ENCODE measurements at places on chromosomes 5 and 9. TPM values are rescaled to one million over a fixed set of nuclear protein-coding genes. Genes with fewer than 3 reads are reported as not detected.

C8G gene
- not detected for total RNA-seq

GLRA1 gene
- not detected for total RNA-seq

CDC20B gene
- total RNA-seq, result not detected

ZFP2 gene
- 0.37 TPM for total RNA-seq

SLC1A3 gene
- 0.85 TPM for total RNA-seq

C9orf50 gene
- not detected for total RNA-seq

RNF208 gene
- 7.1 TPM for total RNA-seq

OR1N1 gene
- total RNA-seq, result not detected

CDH18 gene
- not detected for total RNA-seq

IL3 gene
- total RNA-seq, result 0.49 TPM

PCDHB9 gene
- not detected for total RNA-seq

IL13 gene
- total RNA-seq, result 0.44 TPM

FAM240B gene
- not detected for total RNA-seq

HNRNPK gene
- total RNA-seq, result 874 TPM

CDKN2B-AS1 gene
- 0.10 TPM for total RNA-seq

PLAC8L1 gene
- total RNA-seq, result 0.36 TPM

RORB gene
- total RNA-seq, result 0.04 TPM

PCAT7 gene
- not detected for total RNA-seq

INSYN2B gene
- total RNA-seq, result not detected

NEUROG1 gene
- total RNA-seq, result not detected

MBLAC2 gene
- 5.4 TPM for total RNA-seq

ARHGEF37 gene
- 1.4 TPM for total RNA-seq

IL7R gene
- total RNA-seq, result 112 TPM

FRMD3 gene
- total RNA-seq, result 0.52 TPM

TMEM38B gene
- 17.8 TPM for total RNA-seq

ECM2 gene
- not detected for total RNA-seq

UNC5A gene
- total RNA-seq, result not detected

GADD45G gene
- total RNA-seq, result 1.8 TPM

CCL28 gene
- total RNA-seq, result 13.4 TPM

SVEP1 gene
- total RNA-seq, result not detected

ZNF366 gene
- total RNA-seq, result not detected

SHOC1 gene
- total RNA-seq, result not detected

SLC34A1 gene
- not detected for total RNA-seq

ENHO gene
- 0.27 TPM for total RNA-seq

RARS1 gene
- total RNA-seq, result 153 TPM

PAPPA gene
- not detected for total RNA-seq

PCDHB5 gene
- total RNA-seq, result not detected

Data from activated naive CD8-positive, alpha-beta T cell treated with anti-CD3 and anti-CD28 coated beads for 36 hours (primary cell).